Stimulated activated CD8-positive, alpha-beta memory T cell treated with anti-CD3 and anti-CD28 coated beads, Interleukin-4, amount 100 ng/mL, for 4 hours (primary cell): ENCODE measurements at places on chromosomes 5 and 9.
A peak's percentile ranks its signal among the peaks of the same experiment; 100 is the strongest.

- no peak for DNase-seq
These were observed 1.4 kb downstream of the LHX3 start for GRCh38 chr9:136203408-136204144.

- no peak for DNase-seq
These were observed 252.7 kb downstream of the EFNA5 start for GRCh38 chr5:107418071-107418470.

DNA sequence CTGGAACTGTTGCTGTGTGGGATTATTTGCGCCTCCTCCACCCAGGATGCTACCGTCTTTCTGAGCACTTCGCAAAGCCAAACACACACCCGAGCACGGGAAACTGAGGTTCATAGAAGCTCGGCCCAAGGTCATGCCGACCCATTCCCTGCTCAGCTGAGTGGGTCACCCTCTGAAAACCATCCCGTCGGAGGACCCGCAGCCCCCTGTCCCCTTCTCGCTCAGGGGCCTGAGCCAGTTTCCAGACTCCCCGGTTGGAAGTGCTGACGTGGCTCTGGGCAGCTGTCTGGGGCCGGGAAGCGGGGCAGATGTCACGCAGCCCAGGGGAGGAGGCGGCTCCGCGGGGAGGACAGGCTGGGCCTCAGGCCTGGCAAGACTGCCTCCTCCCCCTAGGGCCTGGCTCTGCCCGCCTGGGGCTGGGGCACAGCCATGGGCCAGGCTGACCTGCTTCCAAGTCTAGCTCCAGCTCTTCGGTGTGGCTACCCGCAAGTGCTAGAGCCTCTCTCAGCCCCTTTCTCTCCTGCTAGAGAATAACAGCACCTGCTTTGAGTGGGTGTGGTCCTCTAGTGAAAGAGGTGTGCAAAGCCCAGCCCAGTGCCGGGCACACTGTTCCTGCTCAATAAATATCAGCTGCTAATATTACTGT lies 9.9 kb upstream of the CXXC5 start:
- DNase-seq: no peak

- DNase-seq: peak; percentile 33
These were observed 106.1 kb upstream of the CPEB4 start for GRCh38 chr5:173781816-173782670.

- DNase-seq: peak; percentile 54
These were observed 5.2 kb upstream of the IRF1 start for GRCh38 chr5:132495667-132496190.

DNA sequence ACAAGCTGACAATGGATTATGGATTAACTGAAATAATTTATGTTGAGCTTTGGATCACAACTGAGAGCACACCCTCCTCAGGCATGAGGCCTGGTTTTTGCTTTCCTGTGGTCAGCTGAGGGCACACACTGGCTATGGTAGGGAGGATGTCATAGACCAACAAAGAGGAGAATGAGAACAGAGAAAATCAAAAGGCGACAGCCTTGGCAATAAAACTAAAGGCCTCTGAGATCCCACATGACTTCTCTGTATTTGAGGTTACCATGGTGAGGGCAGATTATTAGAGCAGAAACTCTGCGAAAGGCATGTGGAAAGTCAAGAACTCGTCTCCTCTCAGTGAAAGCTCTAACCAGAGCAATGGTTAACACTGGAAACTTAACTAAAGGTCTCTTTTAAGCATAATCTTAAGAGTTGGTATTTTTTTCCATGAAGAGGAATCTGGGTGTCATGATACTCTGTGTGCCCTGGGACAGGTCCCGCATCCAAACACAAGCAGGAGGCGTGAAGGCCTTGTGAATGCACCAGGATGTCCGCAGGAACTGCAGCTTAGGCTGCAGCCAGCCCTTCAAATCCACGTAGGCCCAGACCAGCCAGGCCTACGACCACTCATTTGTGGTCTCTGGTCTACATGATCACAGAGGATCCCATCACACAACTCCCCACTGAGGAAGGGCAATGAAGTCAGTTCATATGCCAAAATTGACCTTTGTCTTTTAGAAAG lies 12.4 kb upstream of the MEIKIN start:
- no peak for DNase-seq

GRCh38 chr9:121154782-121155181 lies 46.9 kb downstream of the RAB14 start:
- no peak for DNase-seq

DNA sequence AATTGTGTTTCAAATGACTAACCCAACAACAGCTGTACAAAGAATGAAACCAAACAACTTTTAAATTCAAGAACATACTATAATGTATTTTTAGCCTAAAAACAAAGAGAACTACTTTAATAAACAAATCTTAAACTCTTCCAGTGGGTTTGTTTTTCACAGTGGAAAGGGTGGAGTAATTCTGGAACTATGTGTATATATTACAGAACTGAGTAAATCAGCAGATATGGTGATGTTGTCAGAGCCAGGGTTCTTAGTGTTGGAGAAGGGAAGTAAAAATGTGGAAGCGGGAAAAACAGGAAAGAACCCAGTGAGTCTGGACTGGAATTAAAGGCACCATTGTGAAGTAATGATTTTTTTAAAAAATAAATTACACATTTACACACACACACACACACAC lies 144.9 kb downstream of the CDK5RAP2 start:
- DNase-seq: no peak

- DNase-seq: no peak
These were observed 166.8 kb downstream of the MELK start for GRCh38 chr9:36739373-36740116.

- DNase-seq: no peak
These were observed 200.8 kb downstream of the MAT2B start for GRCh38 chr5:163706053-163706771.

GRCh38 chr9:12921621-12922020 lies 146.8 kb downstream of the LURAP1L start:
- no peak for DNase-seq

GRCh38 chr5:107396351-107396690 lies 274.4 kb downstream of the EFNA5 start:
- DNase-seq: no peak

DNA sequence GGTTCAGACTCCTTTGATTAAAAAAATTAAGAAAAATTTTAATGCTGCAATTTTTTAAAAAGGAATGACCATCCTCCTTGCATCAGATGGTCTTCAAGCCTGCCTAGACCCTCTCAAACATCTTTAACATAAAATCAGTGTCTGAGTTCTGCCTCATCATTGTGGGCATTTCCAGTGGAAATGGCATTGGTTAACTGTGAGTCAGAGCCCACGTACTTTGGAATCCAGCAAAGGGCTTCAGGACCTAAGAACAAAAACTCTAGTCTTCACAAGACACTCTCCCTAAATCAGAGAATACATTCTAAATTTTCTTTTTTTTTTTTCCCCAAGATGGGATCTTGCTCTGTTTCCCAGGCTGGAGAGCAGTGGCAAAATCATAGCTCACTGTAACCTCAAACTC lies 9.4 kb upstream of the C5orf15 start:
- no peak for DNase-seq

GRCh38 chr9:78035383-78035993 lies 3.9 kb upstream of the GNAQ start:
- DNase-seq: peak; percentile 15

- DNase-seq: no peak
These were observed 109.3 kb downstream of the ATPSCKMT start for GRCh38 chr5:10140195-10140973.

GRCh38 chr5:137218471-137218870 lies 280.7 kb downstream of the SPOCK1 start:
- DNase-seq: no peak

GRCh38 chr5:101585366-101585765 lies 682.3 kb upstream of the ST8SIA4 start:
- DNase-seq: no peak

DNA sequence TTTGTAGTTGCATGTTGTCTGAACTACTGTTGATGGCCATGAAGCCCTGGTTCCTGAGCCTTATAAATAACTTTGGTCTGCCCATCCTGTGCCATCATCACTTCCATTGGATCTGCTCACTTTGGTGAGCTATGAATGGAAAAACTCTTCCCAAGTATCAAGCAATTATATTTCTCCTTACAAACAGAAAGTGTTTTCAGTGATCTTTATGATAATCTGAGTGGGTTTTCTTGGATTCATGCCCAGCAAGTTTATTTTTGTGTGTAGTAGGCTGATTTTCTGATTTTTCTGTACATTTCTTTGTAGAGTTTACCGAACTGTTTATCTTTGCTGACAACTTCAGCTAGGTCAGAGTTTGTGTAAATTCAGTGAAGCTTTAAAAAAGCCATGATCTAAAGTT lies 31.0 kb downstream of the CAMK4 start:
- DNase-seq: no peak

DNA sequence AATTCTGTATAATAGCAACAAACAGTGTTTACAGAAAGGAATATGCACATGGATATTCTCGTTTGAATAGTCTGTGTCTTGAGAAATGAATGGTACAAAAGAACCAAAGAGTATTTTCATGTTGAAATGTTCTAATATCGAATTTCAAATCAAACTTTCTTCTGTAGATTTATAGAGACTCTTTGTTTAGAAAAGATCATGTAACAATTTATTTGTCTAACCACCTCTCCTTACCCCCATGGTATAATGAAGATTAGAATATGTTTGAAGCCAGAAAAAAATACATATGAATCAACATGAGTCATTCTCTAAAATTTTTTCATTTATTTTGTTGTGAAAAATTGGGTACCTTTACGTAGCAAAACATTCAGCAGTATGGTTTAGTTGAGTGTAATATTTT lies 285.6 kb downstream of the PRR16 start:
- DNase-seq: no peak

DNA sequence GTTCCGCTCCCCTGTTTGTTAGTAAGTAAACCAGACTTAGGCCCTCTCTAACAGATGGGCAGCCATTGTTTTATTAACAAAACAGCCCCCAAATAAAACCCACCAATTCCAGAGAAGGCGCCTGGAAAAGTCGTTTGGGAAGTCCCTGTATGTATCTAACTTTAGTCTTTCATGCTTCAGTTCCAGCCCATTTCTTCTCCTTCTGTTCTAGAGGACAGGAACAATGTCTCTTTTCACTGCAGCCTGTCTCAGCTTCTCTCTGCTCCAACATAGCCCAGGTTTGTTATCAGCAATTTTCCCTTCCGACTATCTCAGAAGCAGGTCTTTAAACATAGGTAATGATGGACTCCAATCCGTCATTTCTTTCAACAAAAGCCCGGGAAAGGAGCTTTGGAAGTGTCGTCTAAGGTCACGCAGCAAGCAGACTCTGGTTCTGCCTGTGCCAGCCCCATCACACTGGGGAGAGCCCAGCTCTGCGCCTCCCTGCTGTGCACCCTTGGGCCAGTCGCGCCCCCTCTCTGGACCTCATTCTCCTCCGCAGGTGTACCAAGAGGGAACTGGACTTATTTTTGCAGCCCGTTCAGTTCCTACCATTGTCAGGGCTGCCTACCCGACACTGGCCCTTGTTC lies 9.6 kb upstream of the AKNA start:
- DNase-seq: no peak

DNA sequence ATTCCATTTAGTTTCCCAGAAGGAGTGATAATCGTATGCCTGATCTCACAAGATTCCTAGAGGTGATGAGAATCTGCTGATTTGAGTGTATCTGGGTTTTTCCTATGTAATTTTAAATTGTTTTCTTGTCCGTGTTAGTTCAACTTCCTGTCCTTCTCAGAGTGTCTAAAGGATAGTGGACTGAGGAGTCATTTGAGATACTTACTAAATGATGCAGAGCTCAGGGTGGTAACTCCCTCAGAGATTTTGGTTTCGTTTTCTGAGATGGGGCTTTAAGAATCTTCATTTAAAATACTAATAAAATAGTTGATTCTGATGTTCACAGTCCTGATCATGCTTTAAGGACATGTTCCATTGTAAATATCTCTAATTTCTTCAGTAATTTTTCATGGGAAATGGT lies 30.3 kb downstream of the MELK start:
- DNase-seq: no peak

- DNase-seq: peak; percentile 40
These were observed 133.4 kb downstream of the SLC1A3 start for GRCh38 chr5:36739751-36740221.

GRCh38 chr9:108389056-108389455 lies 466.7 kb downstream of the ACTL7B start:
- no peak for DNase-seq

DNA sequence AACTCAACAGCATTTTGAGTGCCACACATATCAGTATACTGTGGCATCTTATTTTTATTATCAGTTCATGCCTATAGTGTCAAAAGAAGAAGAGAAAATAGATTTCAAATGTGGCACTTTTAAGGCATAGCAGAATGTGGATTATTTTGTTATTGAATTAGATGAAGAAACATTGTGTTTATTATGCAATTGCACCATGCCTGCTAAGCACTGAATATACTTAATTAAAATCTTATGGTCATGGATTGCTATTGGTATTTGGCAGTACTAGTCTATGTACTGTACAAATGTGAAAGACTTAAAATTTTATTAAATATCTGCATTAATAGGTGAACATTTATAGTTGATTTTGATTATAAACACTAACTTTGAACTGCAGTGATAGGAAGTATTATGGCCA lies 128.8 kb downstream of the FER start:
- DNase-seq: no peak

DNA sequence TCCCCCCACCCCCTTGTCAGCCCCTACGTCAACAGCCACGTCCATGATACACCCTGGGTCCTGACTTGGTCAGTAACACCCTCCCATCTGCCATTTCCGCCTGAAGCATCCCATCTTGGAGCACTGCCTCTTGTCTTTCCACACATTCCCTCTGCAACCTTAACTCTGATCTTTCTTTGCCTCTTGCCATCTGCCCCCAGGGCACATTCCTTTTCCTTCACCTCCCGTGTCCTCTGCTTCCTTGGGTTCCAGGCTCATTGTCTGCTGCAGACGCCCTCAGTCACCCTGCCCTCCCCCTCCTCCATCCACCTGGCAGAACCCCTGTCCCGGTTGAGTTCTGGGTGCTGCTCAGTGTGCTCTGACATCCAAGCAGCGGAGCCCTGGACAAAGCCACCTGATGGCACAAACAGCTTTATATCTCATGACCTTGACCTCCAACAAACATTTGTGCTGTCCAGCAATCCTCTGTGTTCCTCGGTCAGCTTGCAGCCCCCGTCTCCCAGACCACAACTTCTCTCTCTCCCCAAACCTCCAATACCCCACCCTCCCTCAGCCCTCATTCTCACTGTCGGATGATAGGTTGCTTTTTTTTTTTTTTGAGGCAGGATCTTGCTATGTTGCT lies 97.7 kb upstream of the IER5L start:
- no peak for DNase-seq

DNA sequence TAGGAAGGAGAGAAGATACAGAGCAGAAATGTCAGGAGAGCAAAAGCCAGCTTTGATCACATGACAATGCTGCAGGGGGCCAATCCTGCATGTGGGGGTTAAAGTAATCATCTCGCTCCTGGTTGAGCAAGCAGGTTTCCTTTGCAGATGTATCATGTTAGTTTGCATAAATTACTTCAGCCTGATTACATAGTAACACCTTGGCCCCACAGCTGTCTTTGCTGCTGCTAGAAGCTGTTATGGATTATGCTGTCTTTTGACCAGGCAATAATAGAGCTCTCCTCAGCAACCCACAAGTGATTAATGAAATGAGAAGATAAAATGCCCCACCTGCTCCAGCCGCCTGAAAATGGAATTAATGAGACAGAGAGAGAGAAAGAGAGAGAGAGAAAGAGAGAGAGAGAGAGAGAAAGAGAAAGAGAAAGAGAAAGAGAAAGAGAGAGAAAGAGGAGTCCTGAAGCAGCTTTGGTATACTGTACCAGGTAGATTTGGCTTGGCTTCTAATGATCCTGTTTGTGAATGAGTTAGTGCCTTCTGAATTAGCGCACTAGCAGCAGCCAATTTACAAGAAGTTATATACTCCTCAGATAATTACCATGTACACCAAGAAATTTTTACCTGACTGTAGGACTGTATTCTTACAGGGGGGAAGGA lies 174.3 kb upstream of the RORB start:
- no peak for DNase-seq
